ENCODE measurements at places on chromosomes 13 and 19. TPM values are rescaled to one million over a fixed set of nuclear protein-coding genes. Genes with fewer than 3 reads are reported as not detected.

SNRPA gene
- total RNA-seq = 52.8 TPM

ICAM1 gene
- 5.1 TPM for total RNA-seq

B3GNT3 gene
- not detected for total RNA-seq

LYL1 gene
- not detected for total RNA-seq
